ENCODE measurements at places on chromosomes 11 and 22.

- DNase-seq: no peak
Measured at GRCh38 chr11:32087597-32087996, 3.3 kb upstream of the RCN1 start.

DNA sequence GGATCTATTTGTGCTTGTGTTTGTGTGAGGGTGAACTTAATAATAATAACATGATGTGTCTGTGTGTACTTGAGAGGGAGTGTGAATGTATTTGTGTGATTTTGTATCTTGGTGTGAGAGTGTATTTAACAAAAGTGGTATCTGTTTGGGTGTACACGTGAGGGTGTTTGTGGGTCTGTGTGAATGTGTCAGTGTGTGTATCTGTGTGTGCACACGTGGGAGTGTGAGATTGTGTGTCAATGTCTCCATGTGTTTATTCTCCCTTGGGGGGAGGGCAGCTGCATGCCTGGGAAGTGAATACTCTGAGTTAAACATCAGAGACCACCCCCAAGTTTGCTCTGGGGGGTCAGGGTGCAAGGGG, 15.0 kb upstream of the RPS19BP1 start:
- no peak for DNase-seq

- no peak for DNase-seq
Measured at GRCh38 chr11:57515332-57516060, at the start of gene SLC43A1. Gene SLC43A1, minus strand, starts transcription at chr11:57515702. Its CDS starts 1,591 bp downstream, at chr11:57514111.

DNA sequence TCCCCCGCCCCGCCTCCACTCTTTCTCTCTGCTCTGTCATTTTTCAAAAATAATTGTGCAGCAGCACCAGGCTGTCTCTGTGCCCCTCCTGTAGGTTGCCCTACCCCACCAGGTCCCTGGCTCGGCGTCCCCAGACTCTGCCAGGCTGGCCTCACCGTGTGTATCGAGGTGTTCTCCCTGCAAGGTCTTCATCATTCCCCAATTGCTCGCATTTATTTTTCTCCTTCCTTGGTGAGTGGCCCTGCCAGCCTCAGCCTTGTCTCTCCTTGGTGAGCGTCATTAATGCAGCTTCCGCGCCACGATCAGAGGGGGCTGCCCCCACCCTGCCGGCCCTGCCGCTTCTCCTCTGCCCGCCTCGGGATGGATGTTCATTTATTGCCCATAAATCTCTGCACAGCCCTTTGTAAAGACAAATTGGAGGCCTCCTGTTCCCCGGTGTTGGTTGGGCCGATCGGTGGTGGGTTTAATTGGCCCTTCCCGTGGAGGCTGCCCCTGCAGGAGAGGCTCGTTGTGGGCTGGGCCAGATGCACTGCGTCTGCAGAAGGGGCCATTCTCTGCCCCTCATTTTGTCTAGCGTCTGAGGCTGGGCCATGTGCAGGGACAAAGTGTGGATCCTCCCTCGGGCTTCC, 33.2 kb downstream of the RTN4R start:
- no peak for DNase-seq

DNA sequence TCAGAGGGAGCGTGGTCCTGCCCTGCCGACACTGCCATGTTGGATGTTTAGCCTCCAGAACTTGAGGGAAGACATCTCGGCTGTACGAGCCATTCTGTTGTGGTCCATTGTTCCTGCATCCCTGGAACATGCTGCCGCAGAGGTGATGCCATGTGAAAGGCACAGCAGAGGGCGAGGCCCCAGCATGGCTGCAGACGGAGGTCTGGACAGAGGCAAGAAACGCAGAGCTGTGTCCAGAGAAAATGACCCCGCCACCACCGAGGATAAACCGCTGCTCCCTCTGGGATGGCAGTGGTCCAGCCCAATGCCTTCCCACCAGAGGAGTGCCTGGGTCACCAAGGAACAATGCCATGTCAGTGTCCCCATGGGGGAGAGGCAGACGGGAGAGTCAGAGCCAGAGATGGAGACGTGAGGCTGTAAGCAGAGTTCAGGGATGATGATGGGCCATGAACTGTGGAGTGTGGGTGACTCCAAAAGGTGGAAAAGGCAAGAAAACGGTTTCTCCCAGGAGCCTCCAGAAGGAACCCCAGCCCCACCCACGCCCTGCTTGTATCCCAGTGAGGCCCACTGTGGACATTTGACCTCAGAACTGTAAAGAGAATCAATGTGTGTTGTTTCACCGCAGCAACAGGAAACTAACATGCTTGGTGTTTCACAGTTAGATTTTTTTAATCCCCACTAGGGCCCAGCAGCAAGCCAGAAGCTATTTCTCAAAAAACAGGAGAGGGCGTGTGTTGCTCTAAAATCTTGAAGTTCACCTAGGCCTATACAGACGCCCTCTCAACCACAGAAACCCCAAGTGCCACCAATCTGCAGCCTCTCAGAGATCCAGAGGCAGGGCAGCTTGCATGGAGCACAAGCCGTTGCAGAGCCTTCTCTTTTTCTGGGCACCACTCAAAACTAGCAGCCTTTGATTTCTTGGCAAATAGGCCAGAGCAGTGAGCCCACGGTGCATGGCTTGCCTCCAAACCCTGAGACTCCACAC, 1422.9 kb downstream of the TBC1D22A start:
- DNase-seq: no peak

GRCh38 chr22:38077096-38077495, 6.9 kb downstream of the SLC16A8 start:
- no peak for DNase-seq

GRCh38 chr11:118870396-118871343, 13.0 kb upstream of the CXCR5 start:
- no peak for DNase-seq

DNA sequence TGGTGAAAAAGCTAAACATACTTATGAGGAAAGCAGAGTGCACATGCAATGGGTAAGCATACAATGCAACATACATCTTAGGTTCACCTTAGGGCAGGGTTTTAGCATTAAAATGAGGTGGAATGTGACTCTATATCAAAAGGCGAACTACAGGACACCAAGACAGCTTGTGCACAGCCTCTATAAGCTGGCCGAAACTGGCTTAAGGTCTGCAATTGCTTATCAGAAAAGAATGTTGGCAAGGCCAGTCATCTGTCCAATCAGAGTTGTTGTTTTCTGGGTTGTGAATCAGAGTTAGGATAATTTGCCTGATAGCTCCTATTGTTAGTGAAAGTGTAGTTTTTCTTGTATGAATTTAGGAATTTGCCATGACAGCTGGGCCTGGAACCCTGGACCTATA, 76.5 kb downstream of the LRRC4C start:
- DNase-seq: no peak

DNA sequence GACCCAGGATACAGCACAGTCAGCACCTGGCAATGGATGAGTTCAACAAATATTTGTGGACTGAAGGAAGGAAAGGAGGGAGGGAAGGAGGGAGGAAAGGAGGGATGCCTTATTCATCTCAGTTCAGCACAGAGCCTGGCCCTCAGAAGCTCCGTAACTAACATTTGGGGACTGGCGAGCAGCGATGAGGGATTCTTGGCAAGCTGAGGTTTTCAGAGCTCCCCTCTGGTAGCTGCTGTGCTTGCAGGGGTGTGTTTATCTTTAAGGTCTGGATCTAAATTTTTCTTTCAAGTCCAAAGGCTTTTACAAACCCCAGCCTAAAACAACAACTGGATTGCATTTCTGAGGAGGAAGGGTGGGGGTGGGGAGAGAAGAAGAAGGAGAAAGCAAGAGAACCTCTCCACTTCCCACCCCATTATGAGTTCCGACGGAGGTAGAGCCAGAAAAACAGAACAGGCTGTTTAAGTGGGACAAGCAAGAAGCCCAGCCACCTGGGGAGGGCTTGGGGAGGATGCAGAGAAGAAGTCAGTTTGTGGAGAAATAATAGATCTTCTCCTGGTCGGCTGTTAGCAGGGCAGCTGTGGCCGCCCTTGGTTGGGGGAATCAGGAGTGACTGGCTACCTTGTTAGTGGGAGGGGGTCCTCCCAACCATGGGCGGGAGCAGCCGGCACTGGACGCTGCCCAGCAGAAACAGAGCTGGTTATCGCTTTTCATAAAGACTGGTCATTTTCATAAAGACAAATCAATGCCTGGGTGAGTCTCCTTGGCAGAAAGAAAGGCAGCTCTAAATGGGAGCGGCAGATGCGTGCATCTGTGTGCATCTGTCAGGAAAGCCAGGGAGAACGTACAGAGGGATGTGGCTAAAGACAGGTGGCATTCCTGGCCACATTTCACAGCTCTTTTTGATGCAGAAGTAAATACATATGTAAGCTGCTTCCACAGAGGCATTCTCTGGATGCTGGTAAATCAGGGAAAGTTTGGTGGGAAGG, 78.0 kb downstream of the TSPAN18 start:
- no peak for DNase-seq

DNA sequence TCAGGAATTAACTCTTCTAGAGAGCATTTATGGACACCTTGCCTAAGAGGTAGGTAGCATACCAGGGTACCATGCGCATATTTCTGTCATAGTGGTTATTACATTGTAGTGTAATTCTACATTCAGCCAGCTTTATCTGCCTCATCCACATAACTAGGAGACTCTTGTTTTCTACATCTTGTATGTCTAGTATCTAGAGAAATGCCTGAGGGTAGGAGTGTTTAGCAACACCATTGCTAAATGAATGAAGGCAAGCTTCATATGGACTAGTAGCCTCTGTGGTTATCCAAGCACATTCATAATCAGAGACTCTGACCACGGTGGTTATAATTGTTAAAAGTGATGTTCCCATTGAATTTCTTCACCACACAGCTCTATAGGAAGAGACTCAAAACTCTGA, 107.9 kb downstream of the NTM start:
- DNase-seq: no peak

DNA sequence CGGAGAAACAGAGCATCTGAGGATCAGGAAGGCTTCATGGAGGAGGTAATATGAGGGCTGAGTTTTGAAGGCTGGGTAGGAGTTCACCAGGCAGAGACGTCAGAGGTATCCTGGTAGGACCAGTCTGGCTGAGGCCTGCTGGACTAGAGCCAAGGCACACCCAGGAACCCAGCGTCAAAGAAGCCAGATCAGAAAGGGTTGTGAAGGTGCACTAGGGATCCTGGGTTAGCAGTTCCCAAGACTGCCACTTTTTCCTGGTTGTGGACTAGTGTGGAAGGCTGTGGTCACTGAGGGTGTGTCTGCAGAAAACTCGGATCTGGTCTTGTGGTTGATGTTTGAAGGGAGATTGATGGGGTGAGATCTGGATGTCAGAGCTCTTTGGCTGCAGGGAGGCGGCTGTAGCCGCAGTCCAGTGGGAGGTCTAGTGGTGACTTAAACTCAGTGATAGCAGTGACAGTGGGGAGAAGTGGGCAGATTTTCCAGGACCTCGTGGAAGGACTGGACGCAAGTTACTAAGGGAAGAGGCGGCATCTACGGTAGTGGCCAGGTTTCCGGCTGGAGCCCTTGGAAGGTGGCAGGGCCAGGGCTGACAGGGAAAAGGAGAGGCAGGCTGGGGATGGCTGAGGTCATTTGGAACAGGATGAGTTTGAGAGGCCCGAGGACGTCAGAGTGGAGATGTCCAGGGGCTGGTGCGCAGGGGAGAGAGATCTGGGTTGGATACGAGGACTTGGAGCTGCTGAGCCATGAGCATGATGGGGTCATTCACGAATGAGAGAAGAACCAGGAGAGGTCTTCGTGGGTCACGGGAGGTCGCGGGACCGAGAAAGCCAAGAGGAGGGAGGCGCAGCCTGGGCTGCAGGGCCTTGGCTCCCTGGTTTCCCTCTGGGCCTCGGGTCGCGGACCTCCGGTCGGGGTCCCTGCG, 10.9 kb downstream of the RELA start:
- DNase-seq: no peak

DNA sequence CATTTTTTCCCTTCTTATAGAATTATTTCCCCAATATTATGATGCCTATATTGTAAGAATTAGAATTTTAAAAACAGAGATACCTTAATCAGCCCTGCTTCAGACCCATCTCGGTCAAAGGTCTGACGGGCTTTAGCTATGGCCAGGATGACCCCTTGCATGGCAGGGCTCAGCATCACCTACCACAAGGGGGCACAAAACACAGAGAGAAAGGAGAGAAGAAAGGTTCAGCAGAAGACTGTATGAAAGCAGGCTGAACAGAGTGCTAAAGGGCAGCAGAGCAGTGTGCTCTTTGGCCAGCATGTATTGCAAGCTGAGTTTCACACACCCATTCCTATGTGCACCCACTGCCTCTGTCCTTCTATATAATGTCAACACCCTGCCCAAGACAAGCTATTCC, 26.8 kb downstream of the CLDN25 start:
- DNase-seq: no peak

DNA sequence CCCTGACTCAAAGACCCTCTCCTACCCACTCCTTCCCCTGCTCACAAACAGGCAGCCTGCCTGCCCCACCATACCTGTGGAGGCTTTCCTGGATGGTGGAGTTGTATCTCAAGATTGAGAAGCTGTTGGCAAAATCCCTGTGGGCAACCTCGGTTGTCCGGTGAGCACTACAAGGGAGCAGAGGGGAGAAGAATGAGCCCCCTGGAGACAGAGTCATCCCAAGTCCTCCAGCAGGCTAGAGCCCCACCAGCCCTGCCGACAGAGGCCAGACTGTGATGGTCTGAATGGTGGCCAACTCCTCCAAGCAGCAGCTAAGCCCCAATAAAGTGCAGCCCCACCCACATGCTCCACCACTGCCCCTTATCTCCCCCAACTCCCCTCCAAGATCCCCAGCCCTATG, 17.5 kb downstream of the TMPRSS13 start:
- DNase-seq: no peak

DNA sequence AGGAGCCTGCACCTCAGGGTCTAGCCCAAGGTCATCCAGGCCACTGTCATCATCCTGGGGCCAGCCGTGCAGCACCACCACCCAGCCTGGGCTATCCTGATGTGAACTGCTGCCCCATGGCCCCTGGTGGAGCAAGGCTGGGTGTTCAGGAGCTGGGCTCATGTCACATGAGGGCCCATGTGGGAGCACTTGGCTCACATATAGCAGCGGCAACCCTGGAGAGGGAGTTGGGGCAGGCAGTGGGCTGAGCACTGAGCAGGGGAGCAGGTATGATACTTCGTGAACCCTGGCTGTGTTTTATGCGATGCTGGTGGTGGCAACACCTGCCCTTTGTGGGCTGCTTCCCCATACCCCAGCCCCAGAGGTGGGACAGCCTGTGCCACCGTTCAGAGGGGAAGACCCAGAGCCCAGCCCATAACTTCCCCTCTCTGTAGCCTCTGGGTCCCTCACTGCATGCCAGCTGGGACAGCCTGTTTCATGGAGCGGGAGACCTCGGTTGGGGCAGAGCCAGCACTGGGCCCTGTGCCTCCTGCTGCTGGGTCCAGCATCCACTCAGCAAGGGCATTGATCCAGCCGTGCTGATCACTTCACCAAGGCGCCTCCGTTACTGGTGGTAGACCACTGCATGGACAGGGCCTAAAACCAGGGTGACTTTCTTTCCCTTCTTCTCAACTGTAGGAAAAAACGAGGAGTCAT, 62.5 kb upstream of the SUSD2 start:
- no peak for DNase-seq

DNA sequence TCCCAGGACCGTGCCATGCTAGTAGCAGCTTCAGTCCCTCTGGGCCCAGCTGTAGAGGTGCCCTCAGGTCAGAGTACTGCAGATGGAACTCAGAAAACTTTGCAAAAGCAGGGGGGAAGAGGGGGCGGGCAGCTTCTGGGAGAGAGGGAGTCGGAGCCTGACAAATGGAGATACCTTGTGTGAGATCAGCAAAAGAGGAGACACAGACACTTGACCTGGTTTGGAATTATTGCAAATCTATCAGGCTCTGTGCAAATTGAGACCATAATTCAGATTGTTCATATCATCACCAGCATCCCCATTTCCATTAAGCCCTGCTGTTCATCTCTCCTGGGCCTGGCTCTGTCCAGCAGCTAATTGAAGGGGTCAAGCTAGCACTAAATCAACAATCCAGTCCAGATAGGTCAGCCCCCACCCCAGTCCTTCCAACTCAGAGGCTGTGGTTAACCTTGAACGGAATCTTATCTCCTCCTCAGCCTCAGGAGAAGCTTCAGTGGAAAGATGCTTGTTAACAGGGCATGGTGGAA, 292.6 kb upstream of the PLET1 start:
- no peak for DNase-seq

GRCh38 chr11:71188073-71188472, 64.3 kb downstream of the SHANK2 start:
- DNase-seq: no peak
